NCI-H1092 (cell line): ENCODE measurements at places on chromosomes 2 and 18.

GRCh38 chr2:75896779-75897366 lies 186.2 kb upstream of the GCFC2 start:
- DNase-seq, result no peak

- no peak for DNase-seq
Observed at GRCh38 chr2:44075541-44075940, 79.8 kb upstream of the LRPPRC start.

DNA sequence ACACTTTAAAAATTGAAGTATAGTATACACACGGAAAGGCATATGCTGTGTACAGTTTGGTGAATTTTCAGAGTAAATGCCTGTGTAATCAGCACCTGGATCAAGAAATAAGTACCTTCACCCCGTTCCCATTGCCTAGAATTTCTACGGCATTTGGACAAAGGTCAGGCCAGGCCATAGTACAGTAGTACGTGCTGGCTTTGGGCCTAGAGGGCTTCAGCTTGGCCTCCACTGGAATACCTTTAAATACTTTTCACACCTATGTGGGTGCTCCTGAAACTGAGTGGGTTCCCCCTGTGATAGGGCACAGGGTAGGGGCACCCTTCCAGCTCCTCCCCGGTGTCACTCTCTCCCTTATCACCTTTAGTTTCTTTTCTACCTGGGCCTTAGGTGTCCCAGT lies 26.5 kb downstream of the TET3 start:
- DNase-seq, result no peak

GRCh38 chr2:239765076-239765845 lies 259.9 kb downstream of the NDUFA10 start:
- no peak for DNase-seq

DNA sequence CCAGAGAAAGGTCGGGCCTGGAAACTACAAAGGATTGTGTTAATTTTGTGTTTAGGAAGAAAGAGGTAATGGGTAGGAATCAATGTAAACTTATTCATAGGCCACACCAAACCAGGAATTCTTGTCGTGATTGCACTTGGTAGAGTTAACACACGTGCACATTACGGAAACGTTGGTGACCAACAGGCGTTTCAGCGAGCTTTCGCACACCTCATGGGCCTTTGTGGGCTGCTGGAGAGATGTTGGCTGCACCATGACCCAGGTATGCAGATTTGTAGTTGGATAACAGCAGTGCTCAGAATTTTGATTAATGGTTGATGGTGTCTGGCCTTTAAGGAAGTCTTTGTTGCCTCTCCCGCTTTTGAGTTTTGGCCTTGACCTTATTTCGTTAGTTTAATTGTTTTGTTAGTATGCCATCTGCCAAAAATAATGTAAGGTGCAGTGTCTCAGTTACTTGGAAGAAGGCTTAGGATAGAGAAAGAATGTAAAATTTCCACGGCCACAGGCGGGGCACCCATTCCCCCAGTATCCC lies 1.9 kb downstream of the ZNF236 start:
- no peak for DNase-seq

- no peak for DNase-seq
Observed at GRCh38 chr2:40048506-40048905, 269.4 kb upstream of the THUMPD2 start.

GRCh38 chr2:80548469-80548868 lies 243.9 kb upstream of the LRRTM1 start:
- no peak for DNase-seq

- DNase-seq, result no peak
Observed at GRCh38 chr2:191748528-191749180, 70.7 kb downstream of the NABP1 start.

- DNase-seq, result no peak
Observed at GRCh38 chr2:172600557-172601008, 44.7 kb downstream of the PDK1 start.

- DNase-seq, result no peak
Observed at GRCh38 chr2:64863097-64863820, 125.9 kb upstream of the SLC1A4 start.

DNA sequence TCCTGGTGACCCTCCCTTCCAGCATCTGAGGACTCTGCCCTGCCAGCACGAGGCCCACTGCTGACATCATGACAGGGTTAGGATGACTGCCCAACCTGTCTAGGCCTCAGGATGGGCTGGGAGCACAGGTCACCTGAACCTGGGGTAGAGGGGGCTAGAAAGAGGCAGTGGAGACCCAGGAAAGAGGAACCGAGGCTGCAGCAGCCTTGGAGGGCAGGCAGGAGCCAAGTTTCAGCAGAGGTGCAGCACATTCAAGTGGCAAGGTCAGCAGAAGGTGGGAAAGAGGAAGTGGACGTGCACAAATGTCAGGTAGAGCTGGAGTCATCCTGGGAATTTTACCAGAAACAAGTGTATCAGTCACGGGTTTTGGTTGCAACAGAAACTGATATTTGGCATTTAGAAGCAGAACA lies 13.6 kb upstream of the RAB10 start:
- no peak for DNase-seq

- DNase-seq, result no peak
Observed at GRCh38 chr2:85853499-85854165, 35.2 kb downstream of the ST3GAL5 start.

DNA sequence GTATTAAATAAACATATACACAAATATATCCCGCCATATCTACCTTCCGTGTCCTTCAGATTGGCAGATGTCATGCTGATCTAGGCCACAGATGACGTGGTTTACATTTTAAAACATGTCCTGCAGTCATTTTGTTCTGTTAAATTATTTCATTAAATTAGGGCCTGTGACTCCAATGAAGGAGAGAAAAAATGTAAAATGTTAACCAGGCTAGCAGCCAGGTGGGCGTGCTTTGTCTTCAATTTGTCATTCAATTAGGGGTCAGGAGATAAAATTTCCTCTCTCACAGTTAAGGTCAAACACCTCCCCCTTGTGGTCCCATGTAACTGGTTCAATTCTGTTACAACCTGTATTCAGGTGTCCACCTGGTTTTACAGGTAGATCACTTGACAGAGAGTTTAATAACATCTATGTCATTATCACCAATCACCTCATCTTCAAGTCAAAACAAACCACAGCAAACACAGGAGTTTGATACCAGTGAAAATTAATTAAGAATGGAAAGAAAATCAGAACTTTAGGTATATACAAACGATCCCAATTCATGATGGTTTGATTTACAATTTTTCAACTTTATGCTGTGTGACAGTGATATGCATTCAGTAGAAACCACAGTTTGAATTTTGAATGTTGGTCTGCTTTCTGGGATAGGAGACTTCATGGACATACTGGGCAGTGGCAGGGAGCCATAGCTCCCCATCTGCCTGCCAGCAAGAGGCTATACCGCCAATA lies 339.4 kb downstream of the CMPK2 start:
- DNase-seq, result peak; percentile 27

DNA sequence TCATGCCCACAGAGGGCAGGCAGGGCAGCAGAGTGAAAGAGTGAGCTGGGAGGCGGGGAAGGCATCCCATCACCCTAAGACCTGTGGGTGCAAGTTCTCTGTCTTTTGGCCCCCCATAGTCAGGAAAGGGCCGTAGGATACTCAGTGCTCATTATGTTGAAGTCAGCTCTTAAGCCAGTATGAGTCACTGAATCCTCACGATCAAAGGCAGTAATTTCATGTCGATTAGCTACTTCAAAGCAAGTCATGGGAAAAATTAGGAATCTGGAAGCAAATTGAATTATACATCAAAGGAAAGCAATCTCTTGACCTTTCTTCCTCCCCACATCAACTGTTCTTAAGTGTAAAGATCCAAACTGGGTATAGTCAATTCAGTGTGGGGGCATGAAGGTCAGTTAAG lies 178.9 kb downstream of the FHOD3 start:
- no peak for DNase-seq

GRCh38 chr18:13501891-13502290 lies 224.5 kb downstream of the FAM210A start:
- DNase-seq, result no peak

DNA sequence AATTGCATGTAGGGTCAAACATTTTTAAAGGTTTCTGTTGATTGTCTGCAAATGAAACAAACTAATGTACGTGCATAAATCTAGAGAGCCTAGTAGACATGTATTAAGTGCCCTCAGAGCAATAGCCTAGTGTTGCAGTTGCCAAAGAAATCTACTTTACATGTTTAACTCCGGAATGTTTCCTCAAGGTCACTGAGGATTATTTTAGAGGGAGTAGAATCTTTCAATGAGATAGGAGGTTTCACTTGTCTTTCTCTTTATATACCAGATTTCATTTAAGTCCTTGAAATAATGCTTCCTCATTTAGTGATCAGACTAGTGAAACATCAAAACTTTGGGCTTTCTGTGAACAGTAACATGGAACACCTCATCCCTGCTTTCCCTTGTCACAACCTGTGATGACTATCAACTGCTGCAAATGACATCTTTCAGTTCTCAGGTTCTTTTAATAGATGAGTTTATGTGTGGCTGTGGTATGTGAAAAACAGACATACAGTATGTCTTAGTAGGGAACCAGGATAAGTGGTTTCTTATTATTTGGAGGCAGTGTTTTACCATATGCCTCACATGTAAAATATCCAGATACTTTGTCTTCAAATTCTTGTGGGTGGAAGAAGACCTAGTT lies 5.5 kb downstream of the UBE2E3 start:
- DNase-seq, result no peak

GRCh38 chr2:200257570-200257969 lies 48.9 kb upstream of the SPATS2L start:
- DNase-seq, result no peak

DNA sequence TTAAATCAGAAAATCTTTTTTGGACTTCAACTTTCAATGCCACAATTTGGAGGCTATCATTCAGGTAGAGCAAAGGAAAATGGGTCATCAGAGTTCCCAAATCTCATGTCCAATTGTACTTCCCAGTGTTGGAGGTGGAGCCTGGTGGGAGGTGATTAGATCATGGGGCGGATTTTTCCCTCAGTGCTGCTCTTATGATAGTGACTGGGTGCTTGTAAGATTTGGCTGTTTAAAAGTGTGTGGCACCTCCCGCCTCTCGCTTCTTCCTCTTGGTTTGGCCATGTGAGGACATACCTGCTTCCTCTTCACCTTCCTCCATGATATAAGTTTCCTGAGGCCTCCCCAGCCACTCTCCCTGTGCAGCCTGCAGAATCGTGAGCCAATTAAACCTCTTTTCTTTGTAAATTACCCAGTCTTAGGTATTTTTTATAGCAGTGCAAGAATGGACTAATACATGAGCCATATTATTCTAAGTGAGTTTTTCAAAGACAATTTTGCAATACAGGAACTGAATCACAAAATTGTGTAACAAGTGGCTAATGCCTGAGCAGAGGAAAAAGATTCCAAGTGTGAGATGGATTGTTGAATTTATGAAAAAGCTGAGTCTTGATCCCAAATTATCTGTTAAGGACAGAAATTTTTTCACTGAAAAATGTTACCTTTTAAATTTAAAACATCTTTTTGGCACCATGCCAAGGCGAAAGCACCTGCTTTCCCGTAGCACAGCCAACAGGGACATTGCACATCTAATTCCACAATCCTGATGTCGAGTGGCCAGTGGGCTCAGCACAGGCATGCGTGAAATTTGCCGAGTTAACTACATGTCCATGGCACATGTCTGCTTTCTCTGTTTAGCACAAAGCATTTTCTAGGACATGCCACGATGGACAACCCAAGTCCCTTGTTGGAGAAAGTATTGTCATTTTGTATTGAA lies 150.9 kb downstream of the COL6A3 start:
- no peak for DNase-seq

DNA sequence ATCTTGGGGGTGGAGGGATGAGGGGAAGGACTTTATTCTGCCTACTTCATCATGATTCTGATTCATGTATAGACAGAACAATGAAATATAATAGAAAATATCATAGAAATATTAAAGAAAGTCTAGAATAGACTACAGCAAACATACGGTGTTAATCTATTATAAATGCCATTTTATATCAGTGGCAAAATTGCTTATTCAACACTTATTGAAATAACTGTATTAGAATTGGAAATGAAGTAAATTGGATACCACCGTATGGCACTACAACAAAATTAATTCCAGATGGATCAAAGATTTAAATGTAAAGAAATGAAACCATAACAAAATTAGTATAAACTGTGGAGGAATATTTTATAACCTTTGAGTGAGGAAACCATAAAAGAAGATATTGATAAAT lies 213.3 kb upstream of the CTAGE1 start:
- DNase-seq, result no peak

- no peak for DNase-seq
Observed at GRCh38 chr2:56688661-56689060, 504.9 kb downstream of the CCDC85A start.

DNA sequence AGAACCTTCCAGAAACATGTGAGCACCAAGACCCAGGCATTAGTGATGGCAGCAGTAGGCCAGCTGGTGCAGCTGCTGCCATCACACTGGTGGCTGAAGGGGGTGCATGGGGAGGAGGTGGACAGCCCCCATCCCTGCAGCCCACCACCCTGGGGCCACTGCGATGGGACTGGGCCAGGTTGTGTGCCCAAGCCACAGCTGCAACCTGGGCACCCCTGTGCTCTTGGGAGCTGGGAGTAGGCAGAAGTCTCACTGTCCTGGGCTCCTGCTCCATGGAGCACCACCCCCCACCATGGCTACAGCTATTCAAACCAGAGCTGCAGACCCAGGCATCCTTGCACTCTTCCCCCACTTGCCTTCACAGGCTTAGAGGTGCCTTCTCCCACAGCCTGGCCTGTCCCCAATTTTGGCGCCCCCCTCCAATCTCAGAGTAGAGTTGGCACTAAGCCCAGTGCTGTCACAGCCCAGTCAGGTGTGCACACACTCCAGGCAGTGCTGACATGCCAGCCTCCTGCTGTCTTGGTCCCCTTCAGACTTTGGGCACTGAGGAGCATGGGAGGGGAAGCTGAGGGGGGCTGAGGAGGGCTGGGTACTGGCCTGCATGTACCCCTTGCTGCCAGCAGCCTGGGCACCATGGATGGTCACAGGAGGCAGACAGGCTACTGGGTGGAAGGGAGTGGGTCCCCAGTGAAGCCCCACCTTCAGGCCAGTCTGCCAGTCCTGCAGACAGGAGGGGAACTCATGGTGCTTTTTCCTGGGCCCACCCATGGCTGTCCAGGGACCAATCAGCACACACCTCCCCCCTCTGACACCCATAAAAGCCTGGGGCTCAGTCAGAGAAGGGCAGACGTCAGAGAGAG lies 67.1 kb downstream of the CYP26B1 start:
- DNase-seq, result no peak

GRCh38 chr2:202031246-202031951 lies 2.3 kb upstream of the FZD7 start:
- DNase-seq, result no peak
